ENCODE measurements at places on chromosomes 4 and X.

GRCh38 chr4:175637762-175638161, 174.3 kb downstream of the GPM6A start:
- no peak for DNase-seq

GRCh38 chr4:171857302-171858012, 44.3 kb downstream of the GALNTL6 start:
- no peak for DNase-seq

DNA sequence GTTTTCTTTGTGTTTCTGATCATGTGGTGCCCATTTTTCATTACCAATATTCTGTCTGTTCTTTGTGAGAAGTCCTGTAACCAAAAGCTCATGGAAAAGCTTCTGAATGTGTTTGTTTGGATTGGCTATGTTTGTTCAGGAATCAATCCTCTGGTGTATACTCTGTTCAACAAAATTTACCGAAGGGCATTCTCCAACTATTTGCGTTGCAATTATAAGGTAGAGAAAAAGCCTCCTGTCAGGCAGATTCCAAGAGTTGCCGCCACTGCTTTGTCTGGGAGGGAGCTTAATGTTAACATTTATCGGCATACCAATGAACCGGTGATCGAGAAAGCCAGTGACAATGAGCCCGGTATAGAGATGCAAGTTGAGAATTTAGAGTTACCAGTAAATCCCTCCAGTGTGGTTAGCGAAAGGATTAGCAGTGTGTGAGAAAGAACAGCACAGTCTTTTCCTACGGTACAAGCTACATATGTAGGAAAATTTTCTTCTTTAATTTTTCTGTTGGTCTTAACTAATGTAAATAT, 110.4 kb downstream of the IL13RA2 start:
- no peak for DNase-seq

DNA sequence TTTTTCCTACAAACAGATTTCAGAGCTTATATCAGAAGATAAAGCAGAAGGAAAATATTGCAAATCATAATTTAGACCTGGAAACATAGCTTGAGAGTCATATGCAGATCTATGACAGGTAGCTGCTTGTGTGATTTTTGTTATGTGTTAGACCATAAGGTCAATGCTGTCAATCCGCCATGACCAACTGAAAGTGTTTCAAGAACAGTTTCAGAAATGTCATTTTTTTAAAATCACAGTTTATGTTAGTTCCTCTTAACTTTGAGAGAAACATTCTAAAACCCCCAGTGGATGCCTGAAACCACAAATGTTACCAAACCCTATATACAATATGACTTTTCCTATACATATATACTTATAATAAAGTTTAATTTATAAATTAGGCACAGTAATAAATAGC, 391.3 kb upstream of the FAM241A start:
- no peak for DNase-seq

- no peak for DNase-seq
These were observed 956.5 kb downstream of the FAT4 start for GRCh38 chr4:126271292-126271691.

GRCh38 chrX:10352536-10352935, 195.8 kb downstream of the CLCN4 start:
- DNase-seq: no peak

DNA sequence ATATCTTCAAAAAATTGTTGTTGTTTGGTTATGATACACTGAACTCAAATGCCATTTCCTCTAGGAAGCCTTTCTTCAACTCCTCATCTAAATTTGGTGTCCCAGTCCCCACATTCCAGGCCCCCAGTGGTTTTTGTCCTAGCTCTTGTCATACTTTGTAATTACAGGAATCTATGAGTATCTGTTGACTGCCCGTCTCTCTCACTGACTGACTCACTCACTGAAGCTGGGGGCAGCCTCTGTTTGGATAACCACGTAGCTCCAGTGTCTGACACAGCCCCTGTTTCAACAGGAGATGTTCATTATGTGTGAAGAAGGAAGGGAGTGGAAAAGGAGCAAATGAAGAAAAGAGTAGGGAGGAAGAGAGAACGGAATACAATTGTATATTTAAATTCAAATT, 284.1 kb upstream of the TENM3 start:
- no peak for DNase-seq

DNA sequence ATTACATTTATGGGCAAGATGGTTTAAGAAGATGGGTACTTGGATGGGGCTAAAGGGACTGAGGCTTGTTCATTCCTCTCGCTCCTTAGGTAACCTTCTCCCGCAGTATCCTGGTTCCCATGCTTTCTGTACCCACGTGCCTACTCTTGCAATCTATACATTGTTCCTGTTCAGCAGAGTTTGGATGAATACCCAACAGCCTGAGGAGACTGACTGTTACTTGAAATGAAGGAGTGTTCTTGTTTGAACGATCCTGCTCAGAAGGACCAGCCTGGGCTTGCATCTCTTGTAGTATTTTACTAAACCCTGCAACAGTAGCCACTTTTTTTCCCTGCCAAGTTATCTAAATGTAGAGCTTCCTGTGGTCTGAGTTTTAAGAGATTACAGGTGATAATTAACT, 33.7 kb upstream of the ADH6 start:
- no peak for DNase-seq

DNA sequence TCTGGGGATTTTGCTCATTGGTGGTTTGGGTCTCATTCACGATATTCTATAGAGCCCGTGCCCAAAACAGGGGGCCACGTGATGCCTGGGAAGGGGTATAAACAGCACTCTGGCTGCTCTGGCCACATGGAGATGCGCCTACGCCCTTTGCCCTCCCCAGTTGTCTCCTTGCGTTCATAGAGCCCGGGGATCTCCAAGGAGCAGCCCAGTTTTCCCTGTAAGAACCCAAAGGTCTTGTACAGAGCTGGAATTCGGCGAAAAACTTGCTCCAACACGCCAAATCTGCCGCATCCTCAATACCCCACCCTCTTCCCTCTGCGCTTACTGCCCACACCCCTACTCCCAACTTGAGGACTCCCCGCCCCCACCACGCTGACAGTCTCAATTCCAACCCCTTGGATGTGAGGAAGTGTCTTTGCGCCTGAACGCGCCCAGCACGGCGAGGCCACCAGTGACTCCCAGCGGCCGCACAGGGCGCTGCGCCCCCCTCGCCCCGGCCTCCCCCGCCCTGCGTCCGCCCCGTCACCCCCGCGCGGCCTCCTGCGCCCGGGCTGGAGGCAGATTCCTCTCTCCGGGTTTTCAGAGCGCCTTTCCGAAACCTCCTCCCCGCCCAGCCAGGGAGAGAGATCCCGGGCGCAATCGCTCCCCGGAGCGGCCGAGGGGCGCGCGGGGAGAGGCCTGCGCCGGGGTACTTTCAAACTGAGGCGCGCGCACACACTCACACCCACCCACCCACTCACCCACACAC, at the start of gene NHS:
NHS (plus strand) TSS at position 582 of the 748 bp plus-strand sequence. CDS start 558 bp downstream, outside the sequence.
- no peak for DNase-seq

DNA sequence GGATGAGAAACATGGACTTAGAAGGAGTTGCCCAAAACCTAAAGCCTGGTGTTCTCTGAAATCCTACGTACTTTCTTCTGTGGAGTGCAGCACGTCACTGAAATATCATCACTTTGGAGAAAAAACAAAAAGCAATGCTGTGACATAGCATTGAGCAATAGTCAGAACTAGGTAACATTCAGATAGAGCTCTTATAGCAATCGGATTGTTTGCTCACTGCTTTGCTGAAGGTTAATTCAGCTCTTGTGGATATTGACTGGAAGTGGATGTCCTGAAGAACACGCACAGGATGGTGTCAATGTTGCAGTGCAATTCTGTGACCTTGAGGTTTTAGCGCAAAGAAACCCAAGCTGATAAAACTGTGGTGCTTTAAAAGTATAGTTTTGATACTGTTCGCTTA, 114.2 kb upstream of the GRXCR1 start:
- DNase-seq: no peak

- no peak for DNase-seq
These were observed 2360.1 kb downstream of the PCDH7 start for GRCh38 chr4:33080275-33080674.

- DNase-seq: no peak
These were observed 417.8 kb upstream of the LCORL start for GRCh38 chr4:18439311-18439710.

- no peak for DNase-seq
These were observed 6.1 kb upstream of the CYSLTR1 start for GRCh38 chrX:78333521-78333920.

DNA sequence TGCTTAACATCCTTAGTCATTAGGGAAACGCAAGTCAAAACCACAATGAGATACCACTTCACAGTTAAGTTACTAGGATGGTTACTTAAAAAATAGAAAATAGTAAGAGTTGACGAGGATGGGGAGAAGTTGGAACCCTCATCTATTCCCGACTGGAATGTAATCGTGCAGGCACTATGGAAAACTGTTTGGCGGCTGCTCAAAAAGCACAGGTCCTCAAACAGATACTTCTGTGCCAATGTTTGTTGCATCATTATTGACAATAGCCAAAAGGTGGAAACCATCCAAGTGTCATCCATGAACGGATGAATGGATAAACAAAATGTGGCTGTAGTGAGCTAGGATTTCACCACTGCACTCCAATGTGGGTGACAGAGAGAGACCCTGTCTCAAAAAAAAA, 11.7 kb downstream of the CTAG1B start:
- no peak for DNase-seq

GRCh38 chrX:26262121-26262523, 46.2 kb downstream of the MAGEB5 start:
- DNase-seq: no peak

GRCh38 chrX:15814771-15815365, 24.6 kb downstream of the ZRSR2 start:
- DNase-seq: no peak

DNA sequence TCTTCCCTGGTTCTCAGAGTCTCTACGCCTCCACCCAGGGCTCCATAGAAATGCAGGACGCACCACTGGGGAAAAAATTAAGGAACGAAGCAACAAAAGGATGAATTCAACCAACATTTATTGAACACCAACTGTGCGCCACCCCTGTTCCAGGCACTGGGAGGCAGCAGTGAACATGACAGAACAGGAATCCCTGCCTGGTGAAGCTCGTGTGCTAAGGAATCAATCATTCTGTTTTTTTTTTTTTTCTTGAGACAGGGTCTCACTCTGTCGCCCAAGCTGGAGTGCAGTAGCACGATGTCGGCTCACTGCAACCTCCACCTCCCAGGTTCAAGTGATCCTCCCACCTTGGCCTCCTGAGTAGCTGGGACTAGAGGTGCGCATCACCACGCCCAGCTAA, 1.9 kb upstream of the FTSJ1 start:
- DNase-seq: no peak

DNA sequence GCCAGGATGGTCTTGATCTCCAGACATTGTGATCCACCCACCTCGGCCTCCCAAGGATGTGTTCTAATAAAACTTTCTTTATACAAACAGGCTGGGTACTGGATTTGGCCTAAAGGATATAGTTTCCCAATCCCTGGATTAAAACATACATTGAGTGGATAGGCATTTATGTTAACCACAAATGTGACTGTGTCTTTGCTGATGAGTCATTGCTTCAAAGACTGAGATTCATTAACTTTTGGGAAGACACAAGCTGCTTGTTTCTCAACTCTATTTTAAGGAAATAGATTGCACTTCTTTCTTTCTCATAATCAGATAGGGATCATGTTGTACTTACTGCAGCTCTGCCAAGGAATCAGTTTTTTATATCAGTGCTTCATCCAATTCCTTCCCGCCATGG, 131.3 kb upstream of the AGA start:
- no peak for DNase-seq

- DNase-seq: no peak
These were observed 196.4 kb upstream of the MBNL3 start for GRCh38 chrX:132685276-132685675.

DNA sequence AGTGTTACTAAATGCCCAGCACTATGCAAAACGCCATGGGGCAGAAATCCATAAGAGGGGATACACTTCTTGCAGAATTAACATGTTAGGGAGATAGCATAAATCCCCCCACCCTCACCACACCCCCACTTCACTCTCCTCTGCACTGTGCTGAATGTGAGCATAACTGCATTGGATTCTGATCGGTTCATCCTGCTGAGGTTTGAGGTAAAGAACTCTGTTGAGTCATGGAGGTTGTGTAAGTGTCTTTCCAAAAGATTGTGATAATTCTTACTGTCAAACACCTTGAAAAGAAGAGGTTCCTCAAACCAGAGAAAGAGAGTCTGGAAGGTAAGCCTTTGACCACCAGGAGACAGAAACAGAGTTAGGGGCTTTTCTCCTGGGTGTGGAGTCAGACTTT, 43.6 kb downstream of the RBM47 start:
- DNase-seq: no peak

GRCh38 chr4:78567500-78568060, 16.0 kb downstream of the ANXA3 start:
- DNase-seq: no peak

- no peak for DNase-seq
These were observed 8.9 kb upstream of the CDKL2 start for GRCh38 chr4:75639124-75639695.

GRCh38 chr4:124435274-124435950, 277.1 kb downstream of the ANKRD50 start:
- no peak for DNase-seq

- no peak for DNase-seq
These were observed 1703.9 kb upstream of the TENM3 start for GRCh38 chr4:180539284-180539683.

- no peak for DNase-seq
These were observed 341.1 kb downstream of the RAPGEF2 start for GRCh38 chr4:159443975-159444374.

DNA sequence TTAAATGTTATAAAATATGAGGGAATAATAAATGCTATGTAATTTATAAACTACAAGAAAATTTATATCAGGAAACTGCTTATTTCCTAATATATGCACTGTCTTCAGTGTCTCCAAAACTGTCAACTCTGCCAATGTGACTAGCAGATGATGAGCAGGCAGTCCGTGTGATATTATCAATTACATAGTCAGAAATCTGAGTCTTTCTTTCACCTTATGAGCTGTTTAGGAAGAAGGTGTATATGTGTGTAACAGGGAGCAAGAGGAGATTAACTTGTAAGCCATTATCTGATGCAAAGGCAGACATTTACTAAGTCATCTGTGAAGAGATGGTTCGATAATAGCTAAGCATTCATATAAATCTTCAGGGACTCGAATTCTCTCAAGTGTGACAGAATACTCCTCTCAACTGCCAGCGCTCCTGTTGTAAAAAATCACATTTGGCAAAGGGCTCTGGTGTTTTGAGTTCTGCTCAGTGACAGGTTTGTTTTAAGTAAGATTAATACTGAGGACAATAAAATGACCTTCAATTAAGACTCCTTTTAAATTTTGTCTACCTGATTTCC, 79.7 kb downstream of the SNCA start:
- DNase-seq: no peak

- DNase-seq: no peak
These were observed 174.9 kb upstream of the VEGFC start for GRCh38 chr4:176967586-176967985.
